IMR-90 (cell line): ENCODE measurements at places on chromosomes 7 and 10. TPM values are rescaled to one million over a fixed set of nuclear protein-coding genes. Genes with fewer than 3 reads are reported as not detected.

DNA sequence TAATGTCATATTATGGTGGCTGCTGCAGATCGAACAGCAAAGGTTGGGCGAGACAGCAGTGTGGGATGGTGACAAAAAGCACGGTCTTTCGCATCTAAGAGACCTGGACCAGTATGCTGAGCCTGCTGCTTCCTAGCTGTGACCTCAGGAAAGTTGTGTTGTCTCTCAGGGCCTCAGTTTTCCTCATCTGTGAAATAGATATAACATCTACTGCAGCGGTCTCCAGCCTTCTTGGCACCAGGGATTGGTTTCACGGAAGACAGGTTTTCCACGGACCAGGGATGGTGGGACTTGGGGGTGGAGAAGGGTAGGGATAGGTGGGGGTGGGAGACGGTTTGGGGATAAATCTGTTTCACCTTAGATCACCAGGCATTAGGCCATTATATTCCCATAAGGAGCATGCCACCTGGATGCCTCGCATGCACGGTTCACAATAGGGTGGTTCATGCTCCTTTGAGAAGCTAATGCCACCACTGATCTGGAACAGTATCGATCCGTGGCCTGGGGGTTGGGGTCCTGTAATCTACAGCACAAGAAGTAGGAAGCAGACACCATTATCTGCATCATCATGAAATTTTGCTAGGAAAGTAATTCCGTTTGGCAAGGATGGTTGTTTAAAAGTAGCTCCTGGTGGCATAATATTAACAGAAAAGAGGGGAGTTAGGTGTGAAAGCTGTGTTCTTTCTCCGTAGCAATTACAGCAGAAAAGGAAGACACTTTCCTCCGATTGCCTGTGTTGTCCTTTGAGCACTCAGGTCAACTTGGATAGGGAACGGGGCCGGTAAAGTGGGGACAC is 10.8 kb downstream of the KLF6 start:
- peak; percentile 70 for DNase-seq

DNA sequence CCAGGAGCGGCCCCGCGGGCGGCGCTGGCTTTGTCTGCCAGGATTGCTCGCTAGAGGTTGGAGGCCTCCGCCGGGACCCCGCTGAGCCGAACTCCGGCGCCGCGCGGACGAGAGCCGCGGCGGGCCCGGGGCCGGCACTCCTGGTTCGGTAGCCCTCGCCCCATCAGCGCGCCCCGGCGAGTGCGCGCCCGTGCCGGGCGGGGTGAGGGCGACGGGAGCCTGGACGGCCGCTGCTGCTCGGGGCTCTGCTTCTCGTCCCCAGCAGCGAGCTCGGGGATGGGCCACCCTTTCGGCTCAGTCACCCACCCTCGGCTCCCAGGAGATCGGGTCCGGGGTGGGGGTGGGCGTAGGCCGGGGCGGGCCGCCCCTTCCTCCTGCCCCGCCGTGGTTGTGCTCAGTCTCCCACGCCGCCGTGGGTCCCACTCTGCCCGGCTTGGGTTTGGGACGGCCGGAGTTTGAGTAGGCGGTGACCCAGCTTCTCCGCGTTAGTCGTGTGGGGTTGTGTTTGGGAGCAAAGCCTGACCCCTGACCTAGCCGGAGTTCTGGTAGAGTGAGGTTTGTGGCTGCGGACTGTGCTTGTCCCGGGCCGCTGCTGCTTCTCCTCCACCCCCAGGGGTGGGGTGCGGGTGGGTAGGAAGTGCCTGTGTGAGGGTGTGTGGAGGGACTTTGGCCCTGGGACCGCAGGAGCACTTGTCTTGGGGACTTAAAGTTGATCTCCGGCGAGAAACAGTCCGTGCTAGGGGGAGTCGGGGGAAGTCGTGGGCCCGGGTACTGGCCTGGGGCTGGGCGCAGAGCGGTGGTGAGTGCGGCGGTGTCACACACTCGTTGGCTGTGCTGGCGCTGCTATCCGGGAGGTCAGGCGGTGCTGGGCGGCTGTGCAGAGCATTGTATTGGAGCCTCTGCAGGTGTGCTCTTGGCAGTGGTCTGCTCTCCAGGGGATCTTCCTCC is 677 bp downstream of the TSPAN14 start:
- no peak for DNase-seq

GRCh38 chr10:111098679-111099437 is 22.0 kb downstream of the ADRA2A start:
- DNase-seq, result no peak

DNA sequence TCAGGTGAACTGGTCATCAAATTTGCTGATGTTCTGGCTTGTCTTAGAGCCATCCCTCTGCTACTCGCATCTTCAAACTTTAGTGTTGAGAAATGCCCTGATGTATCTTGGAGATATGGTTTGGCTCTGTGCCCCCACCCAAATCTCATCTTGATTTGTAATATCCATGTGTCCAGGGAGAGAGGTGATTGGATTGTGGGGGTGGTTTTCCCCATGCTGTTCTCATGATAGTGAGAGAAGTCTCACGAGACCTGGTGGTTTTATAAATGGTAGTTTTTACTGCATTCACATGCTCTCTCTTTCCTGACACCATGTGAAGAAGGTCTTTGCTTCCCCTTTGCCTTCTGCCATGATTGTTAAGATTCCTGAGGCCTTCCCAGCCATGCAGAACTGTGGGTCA is 74.0 kb upstream of the AFAP1L2 start:
- no peak for DNase-seq

DNA sequence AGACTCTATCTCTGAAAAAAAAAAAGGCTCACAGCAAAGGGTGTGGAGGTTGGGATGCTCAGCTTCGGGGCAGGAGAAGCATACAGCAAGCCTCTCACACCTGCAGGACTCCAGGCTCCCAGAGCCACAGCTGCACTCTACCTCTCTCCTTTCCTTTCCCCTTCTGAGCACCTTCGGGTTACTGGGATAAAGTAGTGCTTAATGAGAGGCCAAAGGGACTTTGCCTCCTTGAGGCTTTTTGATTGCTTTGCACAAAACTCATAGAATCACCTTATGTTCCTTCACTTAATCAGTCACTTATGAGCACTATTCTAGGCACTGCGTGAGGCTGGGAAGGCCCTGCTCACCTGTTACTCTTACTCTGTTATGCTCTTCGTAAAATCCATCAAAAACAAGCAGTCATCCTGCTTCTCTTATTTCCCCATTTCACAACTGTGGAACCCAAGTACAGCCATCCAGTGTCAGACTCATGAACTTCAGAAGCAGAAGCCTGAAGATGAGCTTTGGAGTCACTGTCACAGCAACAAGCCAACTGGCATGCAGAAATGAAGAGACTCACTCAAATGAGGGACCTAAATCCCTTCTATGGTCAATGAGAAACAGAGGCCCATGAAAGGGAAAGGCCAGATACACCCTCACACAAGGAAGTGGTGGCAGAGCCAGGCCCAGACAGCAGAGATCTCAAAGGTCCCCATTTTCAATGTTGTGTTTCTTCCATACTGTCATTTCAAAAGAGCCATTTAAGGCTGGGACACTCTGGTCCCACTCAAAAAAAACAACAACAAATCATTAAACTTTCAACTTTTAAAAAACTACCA is 205.4 kb downstream of the KCNMA1 start:
- DNase-seq, result no peak

- DNase-seq, result no peak
Measured at GRCh38 chr10:127216274-127216673, 19.9 kb upstream of the INSYN2A start.

DNA sequence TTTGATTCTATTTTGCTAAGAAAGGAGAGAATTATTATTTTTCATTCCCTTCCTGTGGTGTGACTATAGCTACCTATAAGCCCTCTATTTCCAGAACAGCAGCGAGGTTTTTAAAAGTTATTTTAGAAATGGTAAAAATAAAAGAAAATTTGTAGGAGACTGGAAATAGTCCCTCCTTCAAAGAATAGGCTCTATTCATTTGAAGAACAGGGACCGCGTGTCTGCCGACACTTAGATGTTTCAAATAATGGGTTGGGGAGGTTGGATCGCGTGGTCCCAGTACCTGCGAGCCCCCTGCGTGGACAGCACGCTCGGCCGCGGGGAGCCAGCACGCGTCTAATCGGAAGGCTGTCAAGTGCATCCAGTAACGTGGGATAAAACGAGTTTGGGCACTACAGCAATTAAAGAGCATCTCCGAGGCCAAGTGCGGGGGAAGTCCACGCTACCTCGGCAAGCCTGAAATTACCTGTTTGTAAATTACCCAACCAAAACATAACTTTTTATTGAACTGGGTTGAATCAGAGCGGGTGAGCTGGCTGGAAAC is 1.0 kb downstream of the CACNA2D1 start:
- DNase-seq, result peak; percentile 19

- no peak for DNase-seq
Measured at GRCh38 chr7:45451342-45452035, 122.7 kb upstream of the ADCY1 start.

DNA sequence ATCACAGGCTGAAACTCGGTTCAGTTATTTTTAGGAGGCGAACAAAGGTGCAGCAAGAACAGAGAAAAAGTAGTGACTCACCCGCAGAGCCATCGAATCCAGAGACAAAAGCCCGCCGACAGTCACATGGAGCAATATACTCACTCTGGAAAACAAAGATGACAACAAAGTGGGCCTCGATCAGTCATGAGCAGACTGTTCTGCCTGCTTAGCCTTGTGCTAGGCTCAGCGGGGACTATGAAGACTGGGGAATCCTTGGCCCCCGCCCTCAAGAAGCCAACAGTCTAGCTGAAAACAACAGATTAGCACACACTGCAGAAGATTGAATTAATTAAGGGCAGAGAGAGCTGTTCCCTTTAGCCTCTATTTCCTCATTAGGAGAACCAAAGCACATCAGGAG is 30.4 kb downstream of the XPNPEP1 start:
- DNase-seq, result no peak

- DNase-seq, result no peak
Measured at GRCh38 chr7:116212869-116213268, 2.5 kb downstream of the TES start.

GRCh38 chr7:78073609-78074382 is 275.2 kb downstream of the PHTF2 start:
- no peak for DNase-seq

DNA sequence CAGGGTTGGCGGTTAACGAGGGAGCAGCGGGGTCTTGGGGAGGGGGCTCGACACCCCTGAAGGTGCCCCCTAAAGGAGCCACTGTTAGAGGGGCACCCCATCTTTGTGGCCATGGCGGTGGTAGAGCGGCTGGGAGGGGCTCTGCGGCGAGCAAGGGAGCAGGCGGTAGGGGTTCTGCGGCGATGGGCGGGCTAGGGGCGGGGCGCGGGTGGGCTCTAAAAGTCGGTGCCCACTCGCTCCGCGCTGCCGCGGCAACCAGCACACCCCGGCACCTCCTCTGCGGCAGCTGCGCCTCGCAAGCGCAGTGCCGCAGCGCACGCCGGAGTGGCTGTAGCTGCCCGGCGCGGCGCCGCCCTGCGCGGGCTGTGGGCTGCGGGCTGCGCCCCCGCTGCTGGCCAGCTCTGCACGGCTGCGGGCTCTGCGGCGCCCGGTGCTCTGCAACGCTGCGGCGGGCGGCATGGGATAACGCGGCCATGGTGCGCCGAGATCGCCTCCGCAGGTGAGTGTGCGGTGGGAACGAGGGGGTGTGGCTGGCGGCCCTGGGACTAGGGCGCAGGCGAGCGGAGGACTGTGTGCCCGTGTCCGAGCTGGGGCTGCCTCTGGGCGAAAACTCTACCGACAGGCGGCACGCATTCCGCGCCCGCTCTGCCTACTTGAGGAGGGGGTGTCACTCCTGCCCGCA is at the start of gene MEST:
Gene MEST (plus strand): TSS at position 245 of the 682 bp plus-strand sequence. CDS start 229 bp downstream, at position 474.
- DNase-seq, result peak; percentile 47

DNA sequence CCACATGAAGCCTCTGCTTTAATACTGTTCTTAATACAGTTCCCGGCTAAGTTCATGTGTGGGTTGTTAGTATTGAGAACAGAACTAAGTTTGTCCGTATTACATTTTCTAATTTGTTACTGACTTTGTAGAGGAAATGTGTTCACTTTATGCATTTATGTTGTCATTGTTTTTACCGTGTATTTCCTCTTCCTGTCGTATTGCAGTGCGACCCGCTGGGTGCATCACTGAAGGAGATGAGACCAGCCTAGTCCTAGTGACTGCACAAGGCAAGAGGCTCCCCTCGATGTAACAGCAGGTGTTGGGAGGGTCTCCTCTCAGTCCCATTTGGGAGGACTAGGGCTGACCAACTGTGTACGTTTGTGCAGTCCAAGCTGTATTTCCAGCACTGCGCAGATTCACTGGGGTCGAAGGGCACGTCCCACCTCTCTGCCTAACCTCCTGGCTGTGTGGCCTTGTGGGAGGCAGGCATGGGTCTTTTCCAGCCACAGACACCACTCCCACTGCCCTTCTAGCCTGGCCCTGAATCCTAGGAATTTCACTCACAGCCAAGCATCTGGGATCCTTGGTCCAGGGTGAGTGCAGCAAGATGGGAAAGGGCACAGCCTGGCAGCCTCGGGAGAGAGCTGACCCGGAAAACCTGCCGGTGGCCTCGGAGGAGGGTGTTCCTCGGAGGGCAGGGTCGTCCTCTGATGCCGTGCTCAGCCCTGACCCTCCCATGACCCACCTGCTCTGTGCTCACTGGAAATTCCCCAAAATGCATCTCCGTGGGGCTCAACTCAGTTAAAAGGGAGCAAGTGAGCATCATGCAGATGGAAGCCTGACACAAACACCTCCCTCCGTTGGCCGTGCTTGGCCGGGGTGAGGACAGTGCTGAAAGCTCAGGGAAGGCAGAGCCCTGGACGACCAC is 63.9 kb upstream of the FAM20C start:
- DNase-seq, result no peak

- DNase-seq, result no peak
Measured at GRCh38 chr7:7384228-7384627, 151.4 kb downstream of the COL28A1 start.

GRCh38 chr7:3958109-3958483 is 657.0 kb downstream of the SDK1 start:
- DNase-seq, result no peak

- no peak for DNase-seq
Measured at GRCh38 chr10:18142151-18142550, 1.9 kb downstream of the CACNB2 start.

- no peak for DNase-seq
Measured at GRCh38 chr10:132332433-132332754, 401 bp downstream of the LRRC27 start.

MRPS24 gene
- total RNA-seq, result 151 and 169 TPM in 2 replicates

DNAJC2 gene
- 22.4 and 31.9 TPM in 2 replicates for total RNA-seq

CYP3A5 gene
- total RNA-seq, result not detected in 2 replicates

FEZF1 gene
- not detected in 2 replicates for total RNA-seq

PLXNA4 gene
- total RNA-seq, result under 0.01 TPM in 2 replicates

LIPJ gene
- total RNA-seq, result not detected in 2 replicates

ZSCAN25 gene
- total RNA-seq, result 9.0 and 9.2 TPM in 2 replicates

HIPK2 gene
- 21.7 and 22.0 TPM in 2 replicates for total RNA-seq

ASZ1 gene
- not detected in 2 replicates for total RNA-seq
